Activated naive CD4-positive, alpha-beta T cell (primary cell): ENCODE measurements at places on chromosomes 6 and 20.

DNA sequence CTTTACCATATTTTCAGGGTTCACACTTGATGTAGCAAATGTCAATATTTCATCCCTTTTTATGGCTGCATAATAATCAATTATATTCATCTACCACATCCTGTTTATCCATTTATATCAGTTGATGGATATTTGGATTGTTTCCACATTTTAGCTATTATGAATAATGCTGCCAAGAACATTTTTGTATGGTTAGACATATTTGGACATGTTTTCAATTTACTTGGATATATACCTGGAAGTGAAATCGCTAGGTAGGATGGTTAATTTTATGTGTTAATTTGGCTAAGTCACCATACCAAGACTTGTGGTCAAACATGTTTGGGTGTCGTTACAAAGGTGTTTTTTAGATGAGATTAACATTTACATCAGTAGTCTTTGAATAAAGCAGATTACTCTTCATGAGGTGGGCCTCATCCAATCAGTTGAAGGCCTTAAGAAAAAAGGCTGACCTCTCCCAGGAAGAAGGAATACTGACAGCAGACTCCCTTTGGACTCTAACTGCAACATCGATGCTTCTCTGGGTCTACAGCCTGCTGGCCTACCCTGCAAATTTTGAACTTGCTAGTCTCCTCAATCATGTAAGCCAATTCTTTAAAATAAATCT lies 196.5 kb downstream of the BACH2 start:
- no peak for DNase-seq

DNA sequence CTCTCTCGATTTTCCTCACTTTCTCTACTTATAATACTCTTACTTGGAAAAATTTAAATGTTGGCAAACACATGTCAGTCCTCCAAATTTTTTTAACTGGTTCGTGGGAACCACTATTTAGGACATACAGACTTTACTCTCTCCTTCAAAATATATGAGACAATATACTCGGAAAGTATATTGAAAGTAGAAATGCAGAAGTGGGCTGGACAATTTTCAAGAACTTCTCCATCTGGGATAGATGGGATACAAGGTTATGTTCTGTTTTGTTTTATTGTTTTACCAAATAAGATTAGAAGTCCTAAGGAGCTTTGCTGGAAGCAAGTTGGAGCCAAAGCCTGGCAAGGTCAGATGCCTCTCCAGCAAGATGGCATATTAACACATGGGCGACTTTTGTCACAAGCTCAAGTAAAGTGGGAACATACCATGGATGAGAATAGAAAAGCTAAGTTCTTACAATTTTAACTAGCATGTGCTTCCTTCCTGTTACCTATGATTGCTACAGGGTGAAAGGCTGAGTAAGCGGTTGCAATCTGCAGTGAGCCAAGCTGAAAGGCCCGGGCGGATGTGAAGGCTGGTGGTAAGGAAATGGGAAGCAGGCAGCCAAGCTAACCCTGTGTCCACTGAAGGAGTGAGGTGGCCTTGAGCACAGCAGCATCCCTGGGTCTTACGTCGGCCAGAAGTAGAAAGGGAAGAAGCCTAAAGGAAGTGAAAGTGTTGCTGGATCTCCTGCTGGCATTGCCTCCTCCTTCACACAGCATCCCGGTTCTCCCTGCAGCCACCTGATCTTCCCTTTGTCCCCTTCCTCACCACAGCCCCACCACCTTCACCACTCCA lies 7.1 kb downstream of the MAP3K5 start:
- DNase-seq = no peak

DNA sequence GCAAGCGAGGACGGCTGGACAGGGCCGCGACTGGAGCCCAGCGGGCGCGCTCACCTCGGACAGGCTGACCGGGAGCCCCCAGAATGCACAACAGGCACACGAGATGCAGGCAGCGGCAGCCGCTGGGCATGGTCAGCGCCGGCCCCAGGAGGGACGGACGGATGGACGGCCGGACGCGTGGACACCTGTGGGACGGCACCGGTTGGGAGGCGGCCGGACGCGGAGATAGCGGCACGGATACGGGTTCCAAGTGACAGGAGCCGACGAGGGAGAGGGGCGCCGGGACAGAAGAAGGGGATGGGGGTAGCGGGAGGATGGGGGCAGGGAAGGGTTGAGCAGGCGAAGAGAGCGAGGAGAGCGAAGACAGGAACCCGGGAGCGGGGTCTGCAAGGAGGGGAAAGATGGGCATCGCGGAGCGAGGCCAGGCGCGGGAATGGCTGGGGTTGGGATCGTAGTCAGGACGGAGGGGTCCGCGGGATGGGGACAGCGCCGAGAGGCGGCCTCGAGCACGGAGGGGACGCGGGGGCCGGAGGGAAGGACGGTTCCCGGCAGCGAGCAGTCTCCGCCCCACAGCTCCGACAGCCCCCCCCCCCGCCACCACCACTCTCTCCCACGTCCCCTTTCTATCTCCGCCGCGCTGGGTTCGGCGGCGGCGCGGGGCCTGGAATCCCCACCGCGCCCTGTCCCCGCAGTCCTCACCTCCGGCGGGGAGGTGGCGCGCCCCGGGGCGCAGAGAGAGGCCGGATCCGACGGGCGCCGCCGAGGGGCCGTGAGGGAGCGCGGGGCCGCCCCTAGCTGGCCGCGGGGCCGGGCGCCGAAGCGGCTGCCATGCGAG lies 435 bp downstream of the DLK2 start:
- peak; percentile 45 for DNase-seq

- DNase-seq = no peak
These were observed 87.6 kb downstream of the SMOC2 start for GRCh38 chr6:168528474-168529095.

DNA sequence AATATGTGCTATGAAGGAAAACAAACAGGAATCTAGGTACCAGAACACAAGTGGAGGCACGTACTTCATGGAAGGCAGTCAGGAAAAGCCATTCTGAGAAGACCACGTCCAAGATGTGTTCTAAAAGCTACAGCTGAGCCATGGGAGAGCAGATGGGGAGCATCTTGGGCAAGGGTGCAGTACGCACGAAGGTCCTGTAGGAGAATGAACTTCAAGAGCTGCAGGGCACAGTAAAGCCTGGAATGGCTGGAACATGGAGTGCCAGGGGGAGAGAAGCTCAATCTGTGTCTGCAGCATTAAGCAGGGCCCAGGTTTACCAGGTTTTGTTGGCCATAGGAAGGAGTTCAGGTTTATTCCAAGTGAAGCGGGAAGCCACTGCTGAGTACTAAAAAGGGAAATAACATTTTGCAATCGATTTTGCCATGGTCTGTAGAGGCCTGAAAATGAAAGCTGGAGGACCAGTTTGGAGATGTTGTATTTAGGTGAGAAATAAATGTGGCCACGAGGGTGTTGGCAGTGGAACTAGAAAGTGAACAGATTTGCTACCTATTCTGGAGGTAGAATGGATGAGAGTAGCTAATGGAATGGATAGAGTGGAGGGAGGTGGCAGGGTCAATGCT lies 29.9 kb downstream of the ADTRP start:
- DNase-seq = no peak

DNA sequence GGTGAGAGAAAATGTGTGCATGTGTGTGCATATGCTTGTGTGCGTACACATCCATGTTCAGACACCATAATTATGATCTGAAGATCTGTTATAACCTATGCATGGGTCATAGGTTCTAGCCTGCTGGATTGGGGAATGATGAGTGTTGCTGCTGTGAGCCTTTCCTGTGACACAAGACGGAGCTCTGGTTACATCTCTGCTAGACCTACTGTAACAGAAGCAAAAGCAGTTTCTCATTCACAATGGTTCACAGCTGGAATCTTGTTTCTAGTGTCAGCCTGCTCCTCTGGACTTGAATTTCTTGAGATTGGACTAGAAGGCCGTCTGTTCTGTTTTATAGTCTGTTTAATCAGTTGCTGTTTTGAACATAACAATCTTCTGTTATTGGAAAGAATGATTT lies 40.1 kb downstream of the DEFB114 start:
- DNase-seq = no peak

- no peak for DNase-seq
These were observed 18.4 kb upstream of the IFNGR1 start for GRCh38 chr6:137237413-137238170.

GRCh38 chr20:48601798-48602197 lies 226.0 kb downstream of the PREX1 start:
- no peak for DNase-seq

- no peak for DNase-seq
These were observed 27.8 kb downstream of the STAU1 start for GRCh38 chr20:49160057-49160929.

DNA sequence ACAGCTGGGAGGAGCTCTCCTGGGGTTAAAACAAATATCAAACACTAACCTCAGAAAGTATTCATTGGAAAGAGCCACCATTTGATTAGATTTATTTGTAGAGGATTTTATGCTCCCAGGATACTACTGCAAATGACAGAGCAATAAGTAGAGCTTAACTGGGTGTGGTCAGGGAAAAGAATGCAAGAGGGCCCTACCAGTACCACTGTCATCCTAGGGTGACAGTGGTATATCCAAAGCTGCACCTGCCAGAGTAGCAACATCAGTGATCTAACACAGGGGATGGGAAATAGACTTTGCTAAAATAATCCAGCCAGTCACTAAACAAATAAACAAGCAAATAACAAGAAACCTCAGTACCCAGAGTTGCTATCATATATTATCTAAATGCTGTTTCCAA lies 29.7 kb downstream of the ERGIC3 start:
- DNase-seq = no peak

- no peak for DNase-seq
These were observed 150.7 kb downstream of the CD24 start for GRCh38 chr6:106823732-106824351.

- DNase-seq = no peak
These were observed 28.2 kb upstream of the KCNB1 start for GRCh38 chr20:49510562-49511122.

GRCh38 chr6:136150961-136151360 lies 99.2 kb downstream of the MTFR2 start:
- no peak for DNase-seq

GRCh38 chr20:4192378-4193068 lies 177.2 kb upstream of the RNF24 start:
- no peak for DNase-seq

GRCh38 chr6:11812951-11813350 lies 34.3 kb upstream of the ADTRP start:
- no peak for DNase-seq

DNA sequence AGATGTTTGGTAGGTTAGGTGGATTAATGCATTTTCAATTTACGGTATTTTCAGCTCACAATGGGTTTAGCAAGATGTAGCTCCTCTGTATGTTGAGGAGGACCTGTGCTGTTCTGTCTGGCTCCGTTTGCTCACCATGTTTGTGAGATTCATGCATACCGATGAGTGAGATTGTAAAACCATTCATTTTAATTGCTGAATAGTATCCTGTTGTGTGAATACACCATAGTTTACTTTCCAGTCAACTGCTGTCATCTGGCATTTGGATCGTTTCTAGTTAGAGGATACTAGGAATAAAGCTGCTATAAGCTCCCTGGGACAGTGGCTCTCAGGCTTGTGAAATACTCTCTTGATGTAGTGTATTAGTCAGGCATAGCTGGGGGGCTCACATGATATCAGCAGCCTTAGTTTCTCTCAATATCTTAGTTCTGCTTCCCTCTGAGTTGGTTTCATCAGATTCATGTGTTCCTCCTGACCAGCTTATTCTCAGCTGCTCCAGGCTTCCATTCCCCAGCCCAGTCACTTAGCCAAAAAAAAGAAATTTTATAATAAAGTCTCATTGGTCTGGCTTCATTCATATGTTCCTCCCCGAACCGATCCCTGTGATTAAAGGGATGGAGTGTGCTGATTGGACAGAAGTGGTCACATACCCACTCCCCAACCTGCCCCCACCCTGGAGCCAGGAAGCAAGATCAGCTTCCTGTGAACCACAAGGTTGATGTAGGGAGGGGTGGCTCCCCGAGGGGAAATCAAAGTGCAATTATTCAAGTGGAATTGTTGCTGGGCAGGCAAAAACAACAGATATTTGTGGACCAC lies 10.9 kb upstream of the B4GALT5 start:
- DNase-seq = no peak

DNA sequence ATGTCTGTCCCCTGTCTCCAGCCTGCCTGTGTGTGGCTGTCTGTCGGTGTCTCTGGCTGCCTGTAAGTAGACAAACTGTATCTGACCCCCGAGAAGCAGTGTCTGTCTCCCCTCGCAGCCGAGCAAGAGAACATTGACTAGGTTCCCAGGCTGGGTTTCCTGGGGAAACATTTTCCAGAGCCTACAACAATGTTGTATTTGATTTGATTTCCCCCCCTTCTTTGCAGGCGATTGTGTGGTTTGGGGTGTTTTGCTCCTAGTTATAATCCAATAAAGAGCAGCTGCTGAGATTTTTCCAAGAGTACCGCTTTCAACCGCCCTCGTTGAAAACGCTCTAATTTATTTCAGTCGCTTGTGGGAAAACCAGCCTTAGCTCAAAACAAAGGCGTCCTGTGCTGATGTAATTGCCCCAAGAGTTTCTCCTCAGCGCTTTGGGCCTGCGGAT lies 92.6 kb downstream of the CDC5L start:
- no peak for DNase-seq

GRCh38 chr6:89482126-89482525 lies 49.2 kb downstream of the ANKRD6 start:
- no peak for DNase-seq

DNA sequence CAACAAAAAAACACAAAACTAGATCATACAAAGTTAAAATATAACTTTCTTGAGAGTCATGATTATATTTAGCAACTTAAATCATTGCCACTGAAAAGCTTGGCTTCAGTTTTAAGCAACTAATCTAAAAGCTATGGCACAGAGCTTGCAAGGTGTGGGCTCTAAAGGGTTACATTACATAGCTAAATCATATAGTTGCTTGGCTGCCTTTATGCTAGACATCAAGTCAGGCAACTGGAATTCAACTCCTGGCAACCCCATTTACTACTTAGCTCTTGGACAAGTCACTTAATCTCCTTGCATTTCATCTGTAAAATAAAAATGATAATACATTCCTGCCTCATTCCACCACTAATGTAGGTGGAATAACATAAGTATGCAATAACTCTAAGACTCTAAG lies 40.9 kb upstream of the GCM1 start:
- DNase-seq = no peak

DNA sequence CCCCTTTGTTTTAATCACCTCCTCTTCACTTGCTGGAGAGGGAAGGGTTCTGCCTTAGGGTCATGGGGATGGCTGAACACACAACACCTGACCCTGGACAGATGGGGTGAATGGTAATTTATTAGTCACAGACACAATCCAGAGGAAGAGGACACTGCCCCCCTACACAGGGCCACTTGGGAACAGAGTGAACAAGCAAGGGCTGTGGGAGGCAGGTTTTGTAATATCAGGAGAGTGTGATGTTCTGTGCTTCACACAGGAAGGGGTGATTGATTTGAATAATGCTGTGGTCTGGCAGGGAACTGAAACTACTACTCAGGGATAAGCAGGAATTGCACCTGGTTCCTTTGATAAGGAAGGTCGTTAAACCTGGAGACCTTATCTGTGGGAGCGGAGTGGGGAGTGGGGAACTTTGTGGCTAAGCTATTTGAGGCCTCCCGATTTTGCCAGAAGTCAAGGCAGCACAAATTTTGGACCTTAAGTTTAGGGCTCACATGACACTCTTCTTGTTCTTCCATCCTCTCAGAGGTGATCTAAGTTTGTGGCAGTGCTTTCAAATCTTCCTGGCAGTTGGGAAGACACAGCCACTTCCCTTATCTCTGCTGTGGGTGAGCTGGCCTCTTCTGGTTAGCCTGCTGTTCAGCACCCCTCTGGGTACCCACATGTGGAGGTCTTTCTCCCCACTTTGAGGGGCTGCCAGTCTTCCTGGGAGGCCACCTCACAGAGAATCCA lies 77.8 kb downstream of the CD164 start:
- no peak for DNase-seq

- no peak for DNase-seq
These were observed 17.8 kb upstream of the SCAF8 start for GRCh38 chr6:154715446-154715845.

- DNase-seq = no peak
These were observed 134.6 kb downstream of the SYNE1 start for GRCh38 chr6:152502421-152503188.

GRCh38 chr6:12289933-12290820 lies at the start of gene EDN1:
TSS of gene EDN1 (plus strand) at chr6:12290361. CDS start at chr6:12290630, 269 bp downstream.
- peak; percentile 5 for DNase-seq
